ENCODE measurements at places on chromosomes 2 and 18.

DNA sequence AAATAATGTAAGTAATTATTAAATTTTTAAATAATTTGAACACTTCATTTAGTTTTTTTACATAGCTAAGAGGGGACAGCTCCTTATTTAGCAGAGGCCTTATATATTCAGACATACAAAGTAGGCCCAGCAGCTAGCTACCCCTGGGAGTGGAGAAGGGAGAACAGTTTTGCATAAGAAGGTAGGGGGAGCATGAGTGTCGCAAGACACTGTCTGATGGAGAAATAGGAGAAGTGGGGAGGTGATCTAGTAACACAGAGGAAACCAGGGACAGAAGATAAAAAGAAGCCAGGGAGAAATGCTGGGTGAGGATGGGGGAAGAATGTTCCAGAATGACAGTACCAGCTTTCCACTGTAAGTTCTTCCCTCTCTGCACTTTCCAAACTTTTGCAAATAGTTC is 16.0 kb upstream of the RGPD4 start:
- DNase-seq, result no peak

DNA sequence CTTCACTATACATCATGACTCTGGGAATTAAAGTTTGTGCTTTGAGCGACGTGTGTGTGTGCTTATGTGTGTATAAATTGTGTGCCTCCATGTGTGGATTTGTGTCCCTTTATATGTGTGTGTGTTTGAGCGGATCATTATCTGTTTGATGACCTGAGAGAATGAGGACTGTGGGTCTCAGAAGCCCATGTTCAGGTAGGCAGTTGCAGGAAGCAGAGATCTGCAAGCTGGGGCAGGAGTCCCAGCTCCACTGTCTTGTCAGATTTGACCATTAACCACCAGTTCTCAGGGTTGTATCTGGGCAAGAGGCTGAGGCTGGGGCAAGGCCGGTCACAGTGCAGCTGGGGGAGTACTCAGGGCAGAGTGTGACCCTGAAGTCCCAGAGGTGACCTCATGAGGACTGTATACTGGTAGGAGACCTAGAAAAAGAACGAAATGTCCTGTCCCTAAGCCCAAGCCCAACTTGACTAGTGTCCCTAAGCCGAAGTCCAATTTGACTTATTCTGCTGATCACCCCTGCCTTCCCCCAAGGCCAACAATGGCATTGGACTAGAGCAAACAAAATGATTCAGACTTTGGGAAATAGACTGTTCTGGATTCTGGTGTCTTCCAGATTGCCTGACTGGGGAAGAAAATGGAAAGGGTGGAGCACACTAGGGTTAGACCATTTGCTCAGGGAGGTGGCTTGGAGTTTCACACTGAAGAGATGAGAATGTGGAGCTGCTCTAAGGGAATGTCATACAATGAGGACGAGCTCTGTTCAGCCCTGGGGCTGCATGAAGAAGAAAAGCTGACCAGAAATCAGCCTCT is 28.1 kb downstream of the RHOB start:
- DNase-seq, result no peak

DNA sequence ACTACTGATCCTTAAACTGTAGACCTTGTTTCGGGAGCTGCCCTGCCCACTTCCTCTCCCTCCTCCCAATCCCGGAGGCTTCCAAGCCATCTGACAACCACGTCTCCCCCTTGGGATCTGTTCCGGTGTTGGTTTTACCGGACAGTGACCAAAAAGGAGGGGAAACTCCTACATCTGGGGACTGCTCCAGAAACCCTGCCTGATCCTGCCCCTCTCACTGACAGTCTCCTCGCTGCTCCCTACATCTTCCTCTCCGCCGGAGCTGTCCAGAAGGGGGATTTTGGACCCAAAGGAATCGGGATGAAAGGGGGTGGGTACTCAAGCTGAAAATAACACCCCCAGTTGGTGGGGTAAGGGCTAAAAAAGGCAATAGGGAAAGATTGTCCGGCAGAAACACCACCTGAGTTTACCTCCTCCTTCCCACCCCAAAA is 1.5 kb downstream of the INO80D start:
- no peak for DNase-seq

- no peak for DNase-seq
Observed at GRCh38 chr2:12715258-12716031, 1.3 kb upstream of the TRIB2 start.

- DNase-seq, result no peak
Observed at GRCh38 chr2:207561386-207562080, 31.8 kb downstream of the CREB1 start.

DNA sequence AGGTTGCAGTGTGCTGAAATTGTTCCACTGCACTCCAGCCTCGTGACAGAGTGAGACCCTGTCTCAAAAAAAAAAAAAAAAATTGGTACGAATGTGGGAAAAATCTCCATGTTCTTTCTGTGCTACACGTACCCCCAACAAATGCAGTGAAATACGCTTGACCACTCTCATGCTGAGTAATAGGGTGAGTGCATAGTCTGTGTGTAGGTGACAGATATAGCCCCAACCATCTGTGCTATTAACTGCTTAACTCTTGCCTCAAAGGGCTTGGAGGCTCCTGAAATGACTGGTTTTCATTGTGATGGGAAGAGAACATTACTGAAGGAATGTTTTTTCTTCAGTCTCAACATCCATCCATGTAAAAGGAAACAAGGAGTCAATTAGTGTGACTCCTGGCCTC is 15.7 kb downstream of the LYPD1 start:
- DNase-seq, result no peak

DNA sequence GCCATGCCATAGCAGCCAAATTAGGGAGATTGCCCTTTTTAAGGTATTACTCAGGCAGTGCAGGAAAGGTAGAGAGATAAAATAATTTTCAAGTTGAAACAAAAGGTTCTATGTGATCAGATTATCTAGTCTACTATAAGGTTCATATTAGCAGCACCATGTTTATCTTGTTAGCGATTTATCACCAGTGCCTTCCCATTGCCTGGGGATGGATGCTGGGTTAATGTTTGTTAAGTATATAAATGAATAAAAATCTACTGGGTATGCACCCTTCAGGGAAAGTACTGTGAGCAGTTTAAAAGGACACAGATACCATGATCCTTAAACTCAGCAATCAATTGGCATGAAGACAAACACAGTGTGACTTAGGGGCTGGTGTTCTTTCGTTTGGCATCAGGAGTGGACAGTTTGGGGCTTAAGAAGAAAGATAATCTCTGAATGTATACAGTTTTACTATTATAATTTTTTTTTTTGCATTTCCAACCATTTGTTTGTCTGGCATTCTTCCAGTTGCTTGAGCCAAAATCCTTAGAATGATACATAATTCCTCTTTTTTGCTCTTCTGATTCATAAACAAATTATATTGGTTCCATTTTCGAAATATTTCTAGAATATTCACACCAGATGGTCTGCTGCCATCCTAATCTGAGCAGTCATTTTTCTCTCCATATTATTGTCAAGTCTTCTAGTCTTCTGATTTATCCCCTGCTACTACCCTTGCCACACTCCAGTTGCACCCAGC is 512.8 kb upstream of the SLC8A1 start:
- no peak for DNase-seq

DNA sequence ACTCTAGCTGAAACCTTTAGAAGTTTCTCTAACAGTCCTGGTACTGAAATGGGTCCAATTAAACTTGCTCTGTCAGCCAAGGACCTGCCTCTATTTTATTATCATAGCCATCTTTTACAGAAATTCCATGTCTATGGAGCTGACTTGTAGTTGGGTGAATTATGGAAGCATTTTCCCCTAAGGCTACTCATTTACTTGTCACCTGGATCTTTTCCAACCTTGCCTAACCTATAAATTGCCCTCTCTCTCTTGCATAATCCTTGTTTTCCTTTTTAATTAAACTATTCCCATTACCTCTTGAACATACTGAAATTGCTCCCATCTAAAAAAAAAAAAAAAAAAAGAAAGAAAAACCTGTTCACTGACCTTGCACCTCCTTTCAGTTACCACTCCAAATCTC is 74.6 kb upstream of the DOK6 start:
- DNase-seq, result no peak

- no peak for DNase-seq
Observed at GRCh38 chr18:76889091-76889699, 66.8 kb downstream of the ZNF236 start.

DNA sequence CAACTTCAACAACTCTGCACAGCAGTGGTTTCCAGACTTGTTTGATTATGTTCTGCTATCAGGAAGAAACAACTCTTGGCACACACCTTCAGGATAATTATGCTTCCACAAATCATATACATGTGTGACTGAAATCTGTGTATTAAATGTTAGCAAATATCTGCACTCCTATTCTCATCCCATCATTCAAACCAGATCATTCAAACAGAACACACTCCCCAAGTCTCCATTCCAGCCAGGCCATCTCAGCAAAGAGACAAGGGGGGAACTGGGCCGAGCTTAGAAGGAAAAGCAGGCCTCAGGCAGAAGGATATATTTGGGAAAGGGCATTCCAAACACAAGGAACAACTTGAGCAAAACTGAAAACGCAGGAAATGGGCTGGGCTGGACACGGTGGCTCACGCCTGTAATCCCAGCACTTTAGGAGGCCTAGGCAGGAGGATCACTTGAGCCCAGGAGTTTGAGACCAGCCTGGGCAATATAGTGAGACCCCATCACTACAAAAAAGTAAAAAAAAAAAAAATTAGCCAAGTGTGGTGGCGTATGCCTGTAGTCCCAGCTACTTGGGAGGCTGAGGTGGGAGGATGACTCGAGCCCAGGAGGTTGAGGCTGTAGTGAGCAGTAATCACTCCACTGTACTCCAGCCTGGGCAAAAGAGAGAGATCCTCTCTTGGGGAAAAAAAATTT is 62.7 kb downstream of the ZFP36L2 start:
- DNase-seq, result no peak

DNA sequence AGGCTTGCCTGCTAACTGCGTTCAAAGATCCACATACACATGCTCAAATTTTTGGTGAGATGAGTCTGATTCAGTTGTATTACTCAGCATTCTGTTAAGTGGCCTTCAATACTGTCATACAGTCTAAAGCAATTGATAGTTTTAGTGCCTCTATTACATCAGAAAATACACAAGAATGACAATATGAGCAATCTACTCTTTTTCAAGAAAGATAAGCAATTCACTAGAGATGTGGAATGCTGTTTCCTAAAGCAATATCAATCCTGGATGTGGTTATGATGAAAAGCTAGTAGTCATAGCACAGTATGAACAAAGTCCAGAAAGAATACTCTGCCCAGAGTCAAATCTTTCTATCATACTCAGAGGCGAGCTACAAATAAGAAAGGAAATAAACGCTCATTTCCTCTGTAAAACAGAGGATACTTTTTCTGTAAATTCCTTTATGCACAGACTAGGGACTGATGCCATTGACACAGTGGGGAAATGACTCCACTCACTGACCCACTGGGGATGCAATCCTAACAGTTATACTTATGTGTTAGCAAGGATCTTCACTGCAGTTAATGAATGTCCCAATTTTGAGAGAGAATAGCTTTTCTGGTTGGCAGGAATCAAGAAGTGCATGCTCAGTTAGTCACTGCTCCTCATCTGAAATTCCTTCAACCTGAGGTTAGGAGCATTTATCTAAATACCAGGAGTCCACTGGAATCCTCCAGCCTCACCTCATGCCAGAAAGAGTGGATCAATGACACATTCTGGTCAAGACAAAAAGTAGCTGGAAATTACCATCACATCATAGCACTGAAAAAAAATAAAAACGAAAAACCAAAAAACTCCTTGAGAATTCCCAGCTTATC is 83.3 kb downstream of the PDE11A start:
- no peak for DNase-seq

GRCh38 chr2:134258684-134259388 is 5.0 kb downstream of the MGAT5 start:
- peak; percentile 34 for DNase-seq

DNA sequence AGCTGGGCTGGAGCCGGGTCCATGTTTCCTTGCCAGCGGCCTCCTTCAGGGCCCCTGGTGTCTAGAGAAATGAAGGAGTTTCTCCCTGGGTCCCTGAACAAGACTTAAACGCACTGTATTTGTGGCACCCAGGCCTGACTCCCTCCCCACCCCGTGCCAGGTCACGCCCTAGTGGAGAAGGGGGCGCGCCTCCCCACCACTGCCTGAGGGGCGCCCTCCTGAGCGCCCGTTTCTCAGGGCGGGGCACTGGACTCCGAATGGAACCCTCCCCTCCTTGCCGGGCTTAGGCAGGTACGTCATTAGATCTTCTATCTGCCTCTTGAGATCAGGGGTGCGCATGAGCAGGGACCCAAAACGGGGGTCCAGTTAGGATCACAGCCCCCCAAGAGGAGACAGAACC is 16.3 kb downstream of the ODC1 start:
- no peak for DNase-seq

DNA sequence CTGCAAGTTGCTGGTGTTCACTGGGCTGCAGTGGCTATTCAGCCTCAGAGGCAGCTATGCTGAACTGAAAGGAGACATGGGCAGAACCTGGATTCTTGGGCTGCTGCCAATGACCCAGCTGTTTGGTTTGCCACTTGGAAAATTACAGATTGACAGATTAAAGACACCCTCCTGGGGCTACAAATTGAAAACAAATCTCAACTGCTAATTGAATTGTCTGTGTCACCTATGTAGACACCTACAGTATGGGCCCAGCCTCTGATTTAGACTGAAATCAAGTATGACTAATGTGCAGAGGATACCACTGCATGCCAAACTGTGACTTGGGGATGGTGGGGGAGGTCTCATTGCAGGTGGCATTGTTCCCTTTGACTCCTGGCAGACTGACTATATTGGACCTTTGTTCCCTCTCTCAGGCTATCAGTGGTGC is 42.8 kb downstream of the ITSN2 start:
- DNase-seq, result no peak

GRCh38 chr2:99444222-99444621 is 45.6 kb downstream of the REV1 start:
- DNase-seq, result no peak

GRCh38 chr2:232957657-232958090 is 55.4 kb downstream of the NGEF start:
- DNase-seq, result no peak

GRCh38 chr2:20766798-20767644 is 55.9 kb downstream of the LDAH start:
- DNase-seq, result no peak

- no peak for DNase-seq
Observed at GRCh38 chr2:197803033-197803444, 1.4 kb upstream of the PLCL1 start.

GRCh38 chr2:10490806-10491291 is 42.7 kb upstream of the ODC1 start:
- no peak for DNase-seq

All from stimulated activated CD4-positive, alpha-beta T cell treated with anti-CD3 and anti-CD28 coated beads, TNF-alpha, amount 100 ng/mL, for 1 hour (primary cell).